Activated CD4-positive, alpha-beta memory T cell treated with anti-CD3 and anti-CD28 coated beads, Interleukin-2, amount 10 ng/mL, durations not matched to agents 7 days and 5 days (primary cell): ENCODE measurements at places on chromosomes 1 and 21. TPM values are rescaled to one million over a fixed set of nuclear protein-coding genes. Genes with fewer than 3 reads are reported as not detected.

NBPF4 gene
- total RNA-seq: not detected

DNA sequence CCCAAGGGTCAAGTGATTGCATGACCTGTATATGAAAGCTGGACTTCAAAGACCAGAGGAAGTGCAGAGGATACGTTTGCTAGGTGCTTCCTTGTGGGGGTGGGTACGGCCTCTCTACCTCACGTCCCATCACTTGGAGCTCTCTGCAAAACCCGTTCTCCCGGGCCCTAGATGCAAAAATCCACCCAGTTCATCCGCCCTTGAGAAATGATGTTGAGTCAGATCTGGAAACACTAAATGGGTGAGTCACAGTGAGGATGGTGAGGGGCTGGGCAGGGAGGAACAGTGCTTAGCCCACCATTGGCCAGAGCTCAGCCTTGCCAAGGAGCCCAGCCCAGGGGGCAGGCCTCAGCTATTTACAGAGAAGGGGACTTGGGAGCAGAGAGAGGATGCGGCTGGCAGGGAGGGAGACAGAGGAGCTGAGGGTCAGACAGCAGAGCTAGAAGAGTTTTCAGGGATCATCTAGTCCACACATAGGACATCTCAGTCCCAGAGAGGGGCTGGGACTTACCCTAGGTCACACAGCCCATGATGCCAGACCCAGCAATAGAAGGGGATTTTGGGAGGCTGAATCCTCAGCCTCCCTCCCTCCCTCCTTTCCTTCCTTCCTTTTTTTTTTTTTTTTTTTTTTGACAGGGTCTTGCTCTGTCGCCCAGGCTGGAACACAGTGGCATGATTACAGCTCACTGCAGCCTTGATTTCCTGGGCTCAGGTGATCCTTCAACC, 14.6 kb downstream of the ARHGEF10L start:
- no peak overlapping the region for H3K4me3 ChIP-seq
- peaks cover 16% of the 10 kb centered on the region for H3K27me3 ChIP-seq
- H3K27ac ChIP-seq: no peak overlapping the region
- no peaks in the 10 kb centered on the region for H3K4me1 ChIP-seq
- DNase-seq: no peak
- H3K36me3 ChIP-seq: no peaks in the 10 kb centered on the region

DNA sequence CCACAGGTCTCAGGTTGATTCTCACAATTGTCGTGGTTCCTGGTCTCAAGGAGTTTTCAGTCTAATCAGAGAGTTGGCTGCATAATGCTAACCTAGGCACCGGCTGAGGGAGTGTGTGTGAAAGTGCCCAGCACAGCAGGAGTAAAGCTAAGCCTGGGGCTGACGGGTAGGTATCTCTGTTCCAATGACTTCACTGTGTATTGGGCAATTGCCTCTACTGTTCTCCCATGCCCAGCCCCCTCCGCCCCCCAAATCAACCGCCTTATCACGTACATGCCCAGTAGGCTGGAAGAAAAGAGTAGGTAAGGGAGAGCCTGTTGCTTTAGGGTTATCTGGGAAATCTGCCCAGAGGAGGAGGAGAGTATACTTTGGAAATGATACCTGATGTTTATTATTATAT, 54.7 kb downstream of the MRPS6 start:
- H3K4me3 ChIP-seq: no peak overlapping the region
- H3K36me3 ChIP-seq: peaks cover 80% of the 10 kb centered on the region
- no peak overlapping the region for H3K27ac ChIP-seq
- DNase-seq: no peak

NES gene
- total RNA-seq: not detected

FCGR3A gene
- total RNA-seq: 0.18 TPM

DNA sequence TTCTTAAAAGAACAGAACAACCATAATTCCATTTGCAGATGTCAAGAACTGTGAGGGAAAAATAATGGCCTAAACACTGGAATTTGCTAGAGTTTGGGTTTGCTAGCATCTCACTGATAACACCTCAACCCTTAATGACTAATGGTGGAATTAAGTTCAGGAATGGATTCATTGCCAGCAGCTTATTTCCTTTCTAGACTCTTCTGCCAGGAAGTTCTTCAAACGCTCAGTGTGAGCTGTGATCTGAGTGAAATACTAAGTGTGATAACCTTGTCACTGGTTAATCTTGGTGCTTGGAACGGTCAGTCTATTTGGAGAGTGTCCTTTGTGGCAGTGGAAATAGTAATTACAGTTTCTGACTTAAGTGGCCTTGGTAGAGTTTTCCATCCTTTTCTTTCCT, 21.6 kb upstream of the PLEKHM2 start:
- H3K27ac ChIP-seq: no peak overlapping the region
- H3K4me1 ChIP-seq: no peaks in the 10 kb centered on the region
- peaks cover 48% of the 10 kb centered on the region for H3K36me3 ChIP-seq
- no peak for DNase-seq
- no peaks in the 10 kb centered on the region for H3K27me3 ChIP-seq

GRCh38 chr1:60425528-60425927, 352.0 kb upstream of the C1orf87 start:
- no peak overlapping the region for H3K27ac ChIP-seq
- no peak for DNase-seq
- H3K4me3 ChIP-seq: no peak overlapping the region
- H3K36me3 ChIP-seq: no peaks in the 10 kb centered on the region
- no peaks in the 10 kb centered on the region for H3K4me1 ChIP-seq
- H3K27me3 ChIP-seq: no peaks in the 10 kb centered on the region
